ENCODE measurements at places on chromosomes 6 and 20.

GRCh38 chr6:161414707-161415106 is 140.8 kb upstream of the AGPAT4 start:
- no peak for DNase-seq

DNA sequence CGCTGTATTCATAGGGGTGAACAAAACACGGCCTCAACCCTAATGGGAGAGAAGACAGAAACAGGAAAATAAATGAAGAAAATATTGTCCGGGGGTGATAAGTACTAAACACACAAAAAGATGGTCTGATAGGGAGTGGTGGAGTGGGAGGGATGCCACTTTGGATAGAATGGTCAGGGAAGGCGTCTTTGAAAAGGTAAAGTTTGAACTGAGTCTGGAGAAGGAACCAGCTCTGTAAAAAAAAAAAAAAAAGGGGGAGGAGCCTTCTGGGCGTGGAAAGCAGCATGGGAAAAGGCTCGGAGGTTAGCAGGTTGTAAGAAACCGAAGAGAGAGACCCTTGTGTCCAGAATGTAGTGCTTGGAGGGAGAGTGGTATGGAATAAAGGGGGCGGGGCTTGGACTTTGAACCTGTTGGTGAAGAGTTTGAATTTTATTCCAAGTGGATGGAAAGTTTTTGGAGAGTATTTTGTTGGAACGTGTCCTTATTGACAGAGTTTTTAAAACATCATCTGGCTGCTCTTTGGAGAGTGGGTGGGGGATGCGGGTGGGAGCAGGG is 1.8 kb downstream of the CHMP4B start:
- no peak for DNase-seq

- DNase-seq = no peak
Measured at GRCh38 chr6:100470422-100471120, 5.8 kb upstream of the SIM1 start.

DNA sequence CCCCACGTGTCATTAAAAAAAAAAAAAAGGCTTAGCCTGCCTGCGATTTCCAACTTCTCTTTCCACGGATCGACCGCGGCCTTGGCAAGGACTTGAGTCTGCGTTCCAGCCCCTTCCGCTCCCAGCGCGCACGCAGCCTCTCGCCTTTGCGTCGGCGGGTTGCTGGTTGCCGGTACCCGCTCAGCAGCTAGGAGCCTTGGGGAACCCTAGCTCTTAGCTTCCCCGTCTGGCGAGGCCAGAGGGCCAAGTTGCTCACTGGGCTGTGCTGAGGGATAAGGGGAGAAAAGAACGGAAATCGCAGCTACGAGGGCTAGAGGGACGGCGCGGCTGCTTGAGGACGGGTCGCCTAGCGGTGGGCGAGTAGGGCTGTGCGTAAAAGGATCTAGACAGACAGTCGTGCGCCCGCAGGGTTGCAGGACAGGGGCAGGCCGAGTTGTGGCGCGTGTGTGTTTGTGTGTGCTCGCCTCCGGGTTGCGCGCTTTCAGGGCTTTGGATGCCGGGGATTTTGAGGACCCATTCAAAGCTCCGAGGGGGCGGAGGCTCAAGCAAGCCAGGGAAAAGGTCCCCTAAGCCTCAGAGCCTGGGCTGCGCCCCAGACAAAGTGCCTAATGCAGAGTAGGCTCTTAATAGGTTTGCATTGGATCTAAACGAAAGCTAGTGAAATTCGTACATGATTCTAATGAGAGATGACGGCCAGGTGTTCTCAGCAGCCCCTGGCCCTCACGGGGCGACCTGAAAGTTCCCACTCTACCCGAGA is 40.5 kb upstream of the OSTM1 start:
- no peak for DNase-seq

DNA sequence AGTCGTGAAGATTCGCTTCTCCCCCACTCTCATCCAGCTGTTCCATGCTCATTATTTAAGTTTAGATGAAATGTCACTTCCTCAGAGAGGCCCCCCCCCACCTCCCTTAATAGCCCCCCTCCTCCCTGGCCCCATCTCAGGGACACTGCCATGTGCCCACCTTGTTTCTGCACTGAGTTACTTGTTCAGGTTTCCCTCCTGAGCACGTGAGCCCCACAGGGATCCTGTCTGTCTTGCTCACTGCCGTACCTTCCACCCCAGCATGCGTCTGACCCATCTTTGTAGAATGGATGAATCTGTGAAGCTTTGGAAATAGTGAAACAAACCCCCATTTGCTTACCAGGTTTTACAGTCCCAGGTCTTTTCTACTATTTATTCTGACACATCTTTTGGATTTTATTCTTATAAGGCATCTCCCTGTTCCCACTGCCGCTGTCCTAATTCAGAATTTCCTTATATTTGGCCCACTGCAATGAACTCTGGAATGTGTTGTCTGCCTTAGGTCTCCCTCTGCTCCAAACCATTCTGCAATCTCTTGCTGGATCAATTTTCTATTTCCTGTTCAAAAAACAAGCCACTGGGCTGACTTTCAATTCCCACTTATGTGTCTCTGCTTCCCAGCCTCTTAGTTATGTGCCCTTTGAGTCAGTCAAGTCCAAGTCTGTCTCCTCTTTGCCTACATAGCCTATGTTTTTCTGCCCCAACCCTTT is 136.5 kb upstream of the ECI2 start:
- no peak for DNase-seq

- DNase-seq = no peak
Measured at GRCh38 chr6:115485400-115485799, 575.3 kb downstream of the FRK start.

DNA sequence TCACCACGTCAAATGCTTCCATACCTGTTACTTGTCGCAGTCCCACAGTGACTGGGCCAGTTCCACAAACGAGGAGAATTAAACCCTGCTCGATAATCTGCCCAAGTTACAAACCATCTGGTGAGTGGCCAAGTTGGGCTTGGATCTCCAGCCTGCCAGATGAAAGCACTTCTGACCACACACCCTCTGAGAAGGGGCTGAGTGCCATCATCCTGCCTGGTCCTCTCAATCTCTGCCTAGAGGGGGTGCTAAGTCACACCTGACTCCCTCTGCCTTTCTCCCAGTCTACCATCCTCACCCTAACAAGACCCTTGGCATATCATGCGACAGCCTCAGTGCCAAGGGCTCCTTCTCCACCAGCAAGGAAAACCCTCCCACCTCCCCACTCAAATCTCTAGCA is 15.8 kb downstream of the RRP36 start:
- no peak for DNase-seq

- no peak for DNase-seq
Measured at GRCh38 chr6:17207281-17207680, 73.9 kb upstream of the RBM24 start.
